Dermis microvascular lymphatic vessel endothelial cell (primary cell): ENCODE measurements at places on chromosomes 7 and 10. TPM values are rescaled to one million over a fixed set of nuclear protein-coding genes. Genes with fewer than 3 reads are reported as not detected.

Gene IFIT2
- 6.5 and 27.3 TPM in 2 replicates for total RNA-seq

Gene MDH2
- 32.5 and 45.8 TPM in 2 replicates for total RNA-seq

Gene TUBB8
- total RNA-seq = under 0.01 TPM in 1 of 2 replicates, not detected in the other

Gene CDK14
- total RNA-seq = 0.89 and 1.2 TPM in 2 replicates
